NCI-H1048 (cell line): ENCODE measurements at places on chromosomes 3 and 15.

GRCh38 chr15:45393851-45394250 lies 15.5 kb upstream of the GATM start:
- no peak for DNase-seq

DNA sequence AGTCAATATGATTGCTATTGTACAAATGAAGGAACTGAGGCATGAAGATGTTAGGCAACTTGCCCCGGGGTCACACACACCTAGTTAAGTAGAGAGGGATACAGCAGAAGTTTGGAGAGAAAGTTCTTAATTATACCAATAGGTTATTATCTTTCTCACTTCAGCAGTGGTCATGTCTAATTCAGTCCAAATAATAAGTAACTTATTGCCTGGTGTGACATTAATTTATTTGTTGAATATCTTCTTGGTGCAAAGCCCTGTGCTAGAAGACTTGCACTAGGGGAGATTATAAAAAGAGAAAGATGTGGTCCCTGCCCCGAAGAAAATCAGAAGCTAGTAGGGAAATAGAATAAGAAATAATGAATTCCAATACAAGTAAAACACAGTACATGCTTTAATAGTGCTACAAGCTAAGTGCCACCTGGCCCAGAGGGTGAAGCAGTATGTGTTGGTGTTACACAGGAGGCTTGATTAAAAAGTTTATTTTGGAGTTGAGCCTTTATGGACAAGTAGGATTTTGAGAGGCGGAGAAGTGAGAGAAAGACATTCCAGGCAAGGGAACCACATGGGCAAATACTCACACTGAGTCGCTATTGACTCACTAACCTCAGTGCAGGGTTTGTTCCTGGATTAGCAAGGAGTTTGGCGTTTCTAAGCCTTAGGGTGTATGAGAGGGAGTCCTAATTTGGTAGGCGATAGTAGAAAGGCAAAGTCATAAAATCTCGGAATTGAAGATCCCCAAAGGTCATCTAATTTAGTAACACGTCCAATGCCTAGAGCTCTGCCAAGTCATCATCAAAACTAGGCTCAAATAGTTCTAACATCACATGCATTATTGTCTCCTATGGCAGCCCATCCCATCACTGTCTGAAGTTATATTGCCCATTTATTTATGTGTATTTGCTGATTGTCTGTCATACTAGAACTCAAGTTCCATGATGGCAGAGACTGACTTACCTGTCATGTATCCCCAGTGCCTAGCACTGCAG lies 19.2 kb upstream of the GSK3B start:
- no peak for DNase-seq

DNA sequence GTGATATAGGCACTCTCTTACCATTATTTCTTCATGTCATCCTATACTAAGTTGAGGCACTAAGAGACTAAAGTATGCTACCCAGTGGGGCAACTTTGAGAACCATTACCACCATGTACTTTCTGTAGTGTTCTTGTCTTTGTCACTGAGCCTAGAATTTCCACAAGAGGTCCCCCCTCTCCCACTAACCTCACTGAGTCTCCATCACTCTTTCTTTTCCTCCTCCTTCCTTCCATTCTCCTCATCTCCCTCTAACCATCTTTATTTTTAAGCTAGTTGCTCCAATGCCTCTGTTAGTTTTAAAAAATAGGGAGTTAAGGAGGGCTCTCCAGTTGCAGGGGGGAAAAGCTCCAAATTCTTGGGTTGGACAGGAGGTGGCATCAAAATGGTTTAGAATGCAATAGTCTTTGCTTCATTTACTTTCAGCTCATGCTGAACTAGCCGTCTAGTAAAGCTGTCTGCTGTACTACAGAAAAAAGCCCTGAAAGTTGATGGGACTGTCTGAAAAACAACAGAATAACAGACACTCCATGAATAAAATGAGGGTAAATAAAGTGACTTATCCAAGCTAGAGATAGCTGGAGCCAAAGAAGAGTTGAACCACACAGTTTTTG lies 85.1 kb upstream of the MYRIP start:
- no peak for DNase-seq

DNA sequence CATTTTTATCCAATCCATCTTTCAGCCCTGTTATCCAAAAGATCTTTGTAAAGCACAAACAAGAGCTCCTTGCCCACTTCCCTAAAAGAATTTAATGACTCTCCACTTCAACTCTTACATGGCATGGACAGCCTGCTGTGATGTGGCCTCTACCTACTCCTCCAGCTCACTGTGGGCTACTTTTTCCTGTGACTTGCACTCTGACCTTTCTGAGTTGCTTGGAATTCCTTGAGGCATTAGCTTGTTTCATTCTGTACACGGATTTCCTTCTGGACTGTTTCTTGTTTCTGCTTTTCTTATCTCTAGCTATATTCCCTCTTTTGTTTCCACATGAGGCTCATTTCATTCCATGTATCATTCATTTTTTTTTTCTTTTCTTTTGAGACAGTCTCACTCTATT lies 15.2 kb downstream of the QTRT2 start:
- no peak for DNase-seq

DNA sequence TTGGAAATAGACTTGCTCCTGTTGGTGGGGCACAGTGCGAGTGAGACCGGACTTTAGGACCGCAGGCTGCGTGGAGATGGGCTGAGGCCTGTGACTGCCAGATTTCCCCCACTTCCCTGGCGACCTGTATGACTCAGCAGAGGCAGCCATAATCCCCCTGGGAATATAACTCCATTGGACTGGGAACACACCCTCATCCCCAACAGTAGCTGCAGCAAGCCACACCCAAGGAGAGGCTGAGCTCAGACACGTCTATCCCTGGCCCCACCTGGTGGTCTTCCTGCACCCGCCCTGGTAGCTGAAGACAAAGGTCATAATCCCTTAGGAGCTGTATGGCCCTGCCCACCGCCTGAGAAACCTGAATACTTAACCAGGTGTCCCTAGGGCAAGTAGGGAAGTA lies 42.6 kb downstream of the DZIP1L start:
- no peak for DNase-seq

GRCh38 chr15:70504299-70504951 lies 258.9 kb downstream of the UACA start:
- DNase-seq = no peak

- DNase-seq = no peak
Observed at GRCh38 chr3:144361002-144361401, 389.4 kb downstream of the DIPK2A start.

GRCh38 chr3:284322-284721 lies 87.8 kb downstream of the CHL1 start:
- DNase-seq = no peak

- peak; percentile 22 for DNase-seq
Observed at GRCh38 chr3:88005066-88005465, 53.7 kb downstream of the CGGBP1 start.

- no peak for DNase-seq
Observed at GRCh38 chr3:196124608-196125007, 42.7 kb upstream of the TFRC start.

- DNase-seq = no peak
Observed at GRCh38 chr3:19543212-19543841, 390.7 kb downstream of the EFHB start.

DNA sequence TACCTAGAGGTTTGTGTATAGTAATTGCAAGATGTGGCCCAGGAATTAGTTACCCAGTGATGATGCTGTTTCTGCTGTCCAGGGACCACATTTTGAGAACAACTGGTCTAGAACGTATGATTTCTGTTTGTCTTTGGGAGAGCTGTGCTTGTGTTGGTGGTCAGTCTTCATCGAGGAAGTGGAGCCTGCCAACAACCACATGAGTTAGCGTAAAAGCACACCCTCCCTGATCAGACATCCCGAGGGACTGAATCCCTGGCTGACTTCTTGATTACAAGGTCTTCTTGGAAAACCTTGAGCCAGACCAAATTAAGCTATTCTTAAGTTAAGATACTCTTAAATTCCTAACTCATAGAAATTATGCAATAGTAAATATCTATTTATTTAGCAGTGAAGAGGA lies 81.7 kb upstream of the ZPLD1 start:
- DNase-seq = no peak

GRCh38 chr3:106783231-106783630 lies 594.0 kb upstream of the CCDC54 start:
- no peak for DNase-seq

- no peak for DNase-seq
Observed at GRCh38 chr15:60660290-60661051, 181.5 kb upstream of the ICE2 start.

- DNase-seq = no peak
Observed at GRCh38 chr3:105158286-105158685, 208.4 kb upstream of the ALCAM start.

DNA sequence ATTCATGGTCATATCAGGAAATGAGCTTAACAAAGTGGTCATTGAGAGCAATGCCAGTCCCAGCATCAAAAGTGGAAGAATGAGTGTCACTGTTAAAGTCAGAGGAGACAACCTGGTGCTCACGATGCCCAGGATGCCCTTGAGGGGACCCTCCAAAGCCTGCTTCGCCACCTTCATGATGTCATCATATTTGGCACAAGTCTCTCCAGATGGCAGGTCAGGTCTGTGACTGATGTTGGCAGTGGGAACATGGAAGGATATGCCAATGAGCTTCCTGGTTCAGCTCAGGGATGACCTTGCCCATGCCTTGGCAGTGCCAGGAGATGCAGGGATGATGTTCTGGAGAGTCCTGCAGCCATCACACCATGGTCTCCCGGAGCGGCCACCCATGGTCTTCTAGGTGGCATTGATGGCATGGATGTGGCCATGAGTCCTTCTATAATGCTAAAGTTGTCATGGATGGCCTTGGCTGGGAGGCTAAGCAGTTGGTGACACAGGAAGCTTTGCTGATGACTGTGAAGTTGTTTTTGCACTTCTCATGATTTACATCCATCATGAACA lies 344.9 kb downstream of the SLC9A9 start:
- no peak for DNase-seq

GRCh38 chr15:52225230-52225629 lies 34.0 kb upstream of the GNB5 start:
- no peak for DNase-seq

DNA sequence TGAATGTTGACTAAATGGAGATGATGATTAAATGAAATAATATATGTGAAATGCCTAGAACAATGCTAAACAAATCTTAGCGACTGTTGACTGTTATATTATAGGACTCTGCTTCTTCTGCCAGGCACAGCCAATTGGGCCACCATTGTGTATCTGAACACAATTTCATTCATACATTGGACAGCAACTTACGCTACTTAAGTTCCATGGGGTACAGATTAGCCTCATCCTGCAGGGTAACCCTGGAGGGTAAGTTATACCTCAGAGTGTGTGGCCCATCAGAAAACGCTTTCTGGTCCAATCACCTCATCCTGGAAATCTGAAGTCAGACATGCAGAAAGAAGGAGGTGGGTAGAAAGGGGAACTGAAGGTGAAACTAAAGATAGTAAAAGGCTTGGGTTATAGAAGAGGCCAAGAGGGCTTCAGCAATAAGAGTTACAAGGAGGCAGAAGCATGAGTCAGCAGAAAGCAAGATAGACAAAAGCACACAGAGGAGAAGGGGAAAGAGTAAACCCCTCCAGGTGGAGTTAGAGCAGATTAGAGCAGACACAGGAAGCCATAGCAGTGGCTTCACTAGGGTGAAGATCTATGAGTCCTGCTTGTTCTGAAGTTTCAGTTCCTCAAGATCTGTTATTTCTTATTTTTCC lies 119.3 kb upstream of the SLC24A5 start:
- DNase-seq = no peak
